ENCODE measurements at places on chromosomes 16 and 17.

GRCh38 chr17:82043507-82043906 is 6.0 kb upstream of the DCXR start:
- no peak for DNase-seq

DNA sequence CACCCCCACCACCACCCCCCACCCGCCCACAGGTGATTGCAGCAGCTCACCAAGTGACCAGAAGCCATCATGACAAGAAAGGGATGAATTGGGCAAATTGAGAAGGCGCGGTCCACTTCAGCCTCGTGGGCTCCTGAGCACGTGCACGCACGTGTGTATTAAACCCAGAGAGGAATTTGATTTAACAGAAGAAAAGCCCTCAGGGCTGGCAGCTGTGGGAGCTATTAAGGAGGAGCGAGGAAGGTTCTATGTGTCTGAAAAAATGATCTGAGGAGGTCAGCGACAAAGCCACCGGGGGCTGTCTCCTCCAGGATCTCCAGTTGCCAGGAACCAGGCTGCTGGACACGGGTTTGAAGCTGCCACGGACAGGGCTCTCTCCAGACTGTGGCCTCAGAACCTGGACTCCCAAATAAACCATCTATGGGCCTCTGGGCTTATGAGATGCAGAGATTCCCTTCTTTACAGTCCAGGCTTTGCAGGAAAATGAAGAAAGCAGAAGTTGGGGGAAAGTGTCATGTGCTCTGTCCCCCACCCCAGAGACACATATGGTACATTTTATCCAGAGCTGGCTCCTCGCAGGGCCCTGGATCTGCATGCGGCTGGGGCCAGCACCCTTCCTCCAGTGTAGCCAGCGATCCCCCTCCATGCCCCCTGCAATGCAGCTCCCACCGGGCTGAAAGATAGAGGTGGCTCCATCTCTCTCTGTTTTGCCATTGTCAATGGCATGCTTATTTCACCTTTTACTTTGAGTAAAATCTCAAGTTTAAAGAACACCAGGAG is 219.7 kb upstream of the RPL38 start:
- DNase-seq, result no peak

DNA sequence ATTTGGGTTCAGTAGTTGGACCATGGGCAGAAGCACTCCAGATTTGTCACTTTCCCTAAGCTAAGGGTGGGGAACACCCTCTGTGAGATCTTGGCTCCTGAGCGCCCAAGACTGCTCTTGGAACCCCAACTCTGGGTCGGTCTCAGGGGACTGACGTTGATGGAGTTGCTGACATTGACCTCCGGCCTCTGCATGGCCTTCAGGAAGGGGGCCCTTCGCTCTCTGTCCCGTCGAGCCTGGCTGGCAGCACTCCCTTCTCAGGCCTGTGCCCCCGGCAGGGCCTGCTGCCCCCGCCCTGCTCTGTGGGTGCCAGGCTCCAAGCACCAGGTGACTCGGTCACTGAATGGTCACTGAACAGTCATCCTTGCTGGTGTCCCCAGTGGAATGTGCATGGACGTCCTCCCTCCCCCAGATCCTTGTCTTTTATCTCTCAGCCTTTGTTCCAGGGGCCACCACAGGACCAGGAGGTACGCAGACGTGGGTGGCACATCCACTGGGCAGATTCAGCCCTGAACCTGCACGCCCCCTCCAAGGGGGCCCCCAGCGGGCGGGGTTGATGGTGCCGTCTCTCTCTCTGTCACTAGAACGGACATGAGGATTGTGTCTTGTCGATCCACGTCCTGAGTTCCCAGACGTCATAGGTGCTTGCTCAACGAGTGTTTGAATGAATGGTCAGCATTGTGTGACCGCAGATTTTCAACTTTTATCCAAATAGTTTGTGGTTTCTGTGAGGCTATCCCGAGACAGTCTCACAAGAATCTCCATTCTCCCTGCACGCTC is 314.5 kb downstream of the SEC14L1 start:
- DNase-seq, result no peak

DNA sequence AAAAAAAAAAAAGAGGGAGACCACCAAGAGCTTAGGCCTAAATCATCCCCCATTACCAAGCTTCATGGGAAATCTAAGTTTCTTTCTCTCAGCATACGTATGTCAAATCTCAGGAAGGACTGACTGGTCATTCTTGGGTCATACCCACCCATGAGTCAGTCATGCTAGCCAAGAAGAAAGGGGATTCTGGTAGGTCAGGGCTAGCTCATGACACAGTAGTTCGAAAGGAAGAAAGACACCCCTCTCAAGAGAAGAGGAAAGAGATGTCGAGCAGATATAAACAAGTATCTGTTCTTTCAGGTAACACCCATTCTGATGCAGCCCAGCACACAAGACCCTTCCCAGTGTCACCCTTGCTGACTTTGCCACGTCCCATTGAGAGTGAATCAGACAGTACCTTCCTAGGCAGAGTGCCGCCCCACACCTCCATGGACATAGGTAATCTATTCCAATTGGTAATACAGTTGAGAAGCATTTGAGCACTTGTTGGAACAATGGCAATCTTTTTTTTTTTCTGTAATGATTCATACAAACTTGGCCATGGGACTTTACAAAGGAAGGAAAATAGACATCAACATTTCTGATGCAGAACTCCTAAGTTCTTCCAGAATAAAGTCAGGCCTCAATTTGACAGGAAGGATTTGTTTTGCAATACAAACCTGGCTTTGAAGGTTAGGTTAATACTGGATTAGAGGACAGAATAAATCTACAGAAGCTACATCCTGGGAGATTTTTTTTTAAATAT is 38.2 kb downstream of the COPRS start:
- no peak for DNase-seq

DNA sequence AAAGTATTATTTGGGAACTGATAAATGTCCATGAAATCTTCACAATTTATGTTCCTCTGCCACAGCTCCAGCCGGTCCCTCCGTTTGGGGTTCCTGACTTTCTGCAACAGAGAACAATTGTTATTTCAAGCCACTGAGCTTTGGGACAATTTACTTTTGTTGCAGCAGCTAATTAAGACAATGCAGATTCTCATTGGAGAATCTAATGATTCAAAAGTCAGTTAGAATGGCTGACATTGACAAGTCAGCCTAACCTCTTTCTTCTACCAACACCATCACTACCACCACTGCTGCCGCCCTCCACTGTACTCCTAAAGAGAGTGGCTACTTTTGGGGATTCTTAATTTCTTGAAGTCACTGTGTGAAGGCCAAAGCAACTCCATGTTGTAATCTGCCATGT is 15.0 kb upstream of the HEATR6 start:
- DNase-seq, result no peak

DNA sequence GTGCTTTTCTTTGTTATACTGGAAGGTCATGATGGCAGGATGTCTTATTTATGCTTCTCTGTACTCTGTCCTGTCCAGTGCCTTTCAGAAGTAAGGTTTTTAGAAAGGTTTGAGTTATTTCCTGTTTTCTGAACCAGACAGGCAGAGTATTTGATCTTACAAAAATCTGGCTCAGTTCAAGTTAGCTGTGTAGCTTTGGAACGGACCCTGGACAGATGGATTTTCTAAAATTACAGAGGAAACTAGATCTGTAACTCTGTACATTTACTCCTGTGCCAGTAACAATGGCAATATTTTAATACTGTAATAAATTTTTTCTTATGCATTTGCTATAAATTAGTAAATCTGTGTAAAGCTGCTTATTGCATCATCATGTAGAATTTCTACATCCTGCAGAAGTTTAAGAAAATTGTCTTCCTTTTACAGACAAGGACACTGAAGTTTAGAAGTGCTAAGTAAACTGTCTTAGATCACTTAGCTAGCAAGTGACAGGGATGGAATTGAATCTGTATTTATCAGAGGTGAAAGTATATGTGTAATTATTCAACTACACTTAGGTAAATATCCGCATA is 347.6 kb downstream of the WWOX start:
- DNase-seq, result no peak

GRCh38 chr17:17859909-17860765 is 23.4 kb upstream of the SREBF1 start:
- DNase-seq, result no peak

DNA sequence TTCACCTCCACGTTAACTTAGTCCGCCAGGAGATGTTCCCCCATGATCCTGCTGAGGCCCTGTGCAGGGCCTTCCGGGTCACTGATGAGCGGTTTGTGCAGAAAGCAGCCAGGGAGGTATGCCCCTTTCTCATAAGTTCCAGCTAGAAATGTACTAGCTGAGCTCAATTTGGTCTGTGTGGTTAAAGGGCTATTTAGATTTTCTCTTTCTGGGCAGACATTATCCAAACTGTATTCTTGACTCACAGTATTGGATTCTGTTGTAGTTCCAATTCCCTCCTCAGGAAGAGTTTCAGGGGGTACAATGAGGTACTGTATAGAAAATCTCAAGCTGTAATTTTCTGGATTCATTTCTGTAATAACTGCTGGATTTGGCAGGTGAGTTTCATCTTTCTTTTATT is 137.1 kb downstream of the TRIM37 start:
- no peak for DNase-seq

GRCh38 chr17:53907435-53907834 is 84.7 kb downstream of the KIF2B start:
- no peak for DNase-seq

DNA sequence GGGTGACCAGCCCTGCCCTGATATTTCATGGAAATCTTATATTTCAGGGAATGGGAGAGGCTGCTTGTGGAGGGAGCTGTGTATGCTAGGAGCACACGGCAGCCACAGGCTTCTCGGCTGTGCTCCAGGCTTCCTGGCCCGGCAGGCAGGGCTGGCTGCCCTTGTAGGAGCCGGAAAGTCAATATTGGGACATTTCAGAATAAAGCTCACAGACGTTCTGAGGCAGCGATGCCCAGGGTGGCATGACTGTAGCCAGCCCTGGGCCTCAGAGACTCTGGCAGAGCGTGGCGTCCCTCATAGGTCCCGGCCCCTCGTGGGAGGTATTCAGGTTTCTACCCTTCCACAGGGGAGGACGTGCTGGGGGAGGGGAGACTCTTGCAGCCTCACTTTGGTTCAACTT is 65.7 kb downstream of the BANP start:
- DNase-seq, result peak; percentile 41

DNA sequence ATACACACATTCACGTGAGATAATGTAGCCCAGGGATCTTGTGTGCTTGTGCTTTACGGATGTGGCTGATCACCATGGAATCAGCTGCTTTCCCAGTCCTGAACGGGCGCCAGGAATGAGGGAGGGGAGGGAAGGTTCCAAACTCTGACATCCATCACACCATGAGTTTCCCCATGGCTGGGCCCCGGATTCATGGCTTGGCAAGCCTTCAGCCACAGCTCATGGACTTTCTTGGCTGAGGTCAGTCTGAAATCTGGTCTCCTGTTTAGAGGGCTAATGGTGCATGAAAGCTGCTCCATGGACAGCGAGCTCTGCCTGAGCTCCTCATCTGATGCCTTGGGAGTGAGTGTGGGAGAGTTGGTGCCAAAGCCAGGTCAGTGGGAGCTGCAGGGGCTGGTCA is 767.6 kb upstream of the EEF2KMT start:
- DNase-seq, result no peak

- DNase-seq, result no peak
Measured at GRCh38 chr16:25633549-25633948, 58.2 kb upstream of the HS3ST4 start.

- no peak for DNase-seq
Measured at GRCh38 chr17:47989700-47990099, 18.8 kb downstream of the CDK5RAP3 start.

DNA sequence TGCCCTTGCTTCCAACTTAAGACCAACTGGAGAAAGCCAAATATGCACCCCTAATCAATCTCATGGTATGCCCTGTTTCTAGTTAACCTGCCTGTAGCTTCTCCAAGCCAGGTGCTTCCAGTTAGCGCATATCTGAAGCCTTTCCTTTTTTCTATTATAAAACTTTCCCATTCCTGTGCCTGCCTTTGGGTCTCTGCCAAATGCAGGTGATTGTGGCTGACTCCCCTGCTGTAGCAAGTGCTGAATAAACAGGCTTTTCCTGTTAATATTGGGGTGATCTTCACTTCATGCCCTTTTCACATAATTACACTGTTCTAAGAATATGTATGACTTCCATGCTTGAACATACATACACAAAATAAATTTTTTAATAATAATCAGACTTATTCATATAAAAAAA is 207.4 kb downstream of the TANC2 start:
- DNase-seq, result no peak

- DNase-seq, result no peak
Measured at GRCh38 chr17:3318336-3318735, 20.2 kb upstream of the OR3A1 start.

DNA sequence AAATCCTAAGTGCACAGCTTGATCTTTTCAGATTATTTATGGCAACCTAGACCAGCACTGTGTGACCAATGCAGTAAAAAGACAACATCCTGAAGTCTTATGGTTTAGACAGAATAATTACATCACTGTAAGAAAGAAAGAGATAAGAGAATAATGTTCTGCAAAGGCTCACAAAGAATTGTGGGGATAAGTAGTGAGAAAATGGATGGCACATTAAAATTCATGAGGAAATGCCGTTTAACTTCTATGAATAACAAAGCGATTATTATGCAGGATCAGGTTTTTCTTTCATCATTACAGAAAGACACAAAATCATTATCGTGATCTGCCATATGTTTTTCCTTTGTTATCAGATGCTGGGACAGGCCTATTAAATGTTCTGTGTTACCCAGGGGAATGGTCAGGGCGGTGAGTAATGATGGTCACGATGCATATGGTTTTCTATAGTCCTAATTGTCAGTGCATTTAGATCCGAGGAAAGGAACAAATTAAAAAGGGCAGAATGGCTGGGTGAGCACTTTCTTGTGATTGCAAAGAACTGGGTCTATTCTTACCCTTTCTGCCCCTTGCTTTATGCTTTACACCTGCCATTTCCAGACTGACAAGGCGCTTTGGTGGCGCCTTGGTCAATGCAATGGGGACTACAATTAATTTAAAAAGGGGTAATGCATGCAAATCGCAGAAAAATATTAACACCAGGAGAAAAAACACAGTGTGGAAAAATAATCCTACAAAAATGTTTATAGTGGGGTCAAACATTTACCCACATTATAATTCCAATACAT is 18.1 kb upstream of the DHX40 start:
- DNase-seq, result no peak

DNA sequence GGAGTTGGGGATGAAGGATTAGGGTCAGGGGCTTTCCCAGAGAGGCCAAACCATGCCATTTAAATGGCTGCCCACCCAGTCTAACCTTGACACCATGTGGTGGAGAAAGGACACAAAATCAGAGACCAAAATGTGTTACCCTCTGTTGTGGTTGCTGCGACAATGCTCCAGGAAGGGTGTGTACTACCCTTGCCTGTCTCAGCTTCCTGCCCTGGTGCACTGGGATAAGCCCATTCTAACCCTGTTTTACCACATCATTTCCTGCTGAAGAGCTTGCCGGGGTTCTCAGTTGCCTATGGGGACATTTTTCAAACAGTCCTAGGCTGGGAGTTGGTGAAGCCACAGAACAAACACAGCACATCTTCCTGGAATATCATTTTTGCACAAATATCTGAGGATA is 4.9 kb downstream of the OR4D1 start:
- DNase-seq, result no peak

- peak; percentile 14 for DNase-seq
Measured at GRCh38 chr17:68441070-68441770, 16.1 kb downstream of the WIPI1 start.

GRCh38 chr17:30939051-30939689 is 17.4 kb downstream of the ADAP2 start:
- DNase-seq, result no peak

- peak; percentile 57 for DNase-seq
Measured at GRCh38 chr16:705431-706188, at the start of gene FBXL16. TSS of gene FBXL16 (minus strand) at chr16:705801. CDS start at chr16:697405, 8,396 bp downstream.

Data from C1 segment of cervical spinal cord (tissue), 14 donors.